ENCODE measurements at places on chromosomes 1 and 21. TPM values are rescaled to one million over a fixed set of nuclear protein-coding genes. Genes with fewer than 3 reads are reported as not detected.

The SNX7 gene
- total RNA-seq, result 3.4 TPM

The ARHGEF16 gene
- total RNA-seq, result 8.1 TPM

GRCh38 chr1:181676269-181676668 lies 193.0 kb downstream of the CACNA1E start:
- no peak overlapping the region for H3K4me3 ChIP-seq
- no peaks in the 10 kb centered on the region for H3K4me1 ChIP-seq
- H3K27ac ChIP-seq, result no peak overlapping the region
- no peaks in the 10 kb centered on the region for H3K36me3 ChIP-seq

DNA sequence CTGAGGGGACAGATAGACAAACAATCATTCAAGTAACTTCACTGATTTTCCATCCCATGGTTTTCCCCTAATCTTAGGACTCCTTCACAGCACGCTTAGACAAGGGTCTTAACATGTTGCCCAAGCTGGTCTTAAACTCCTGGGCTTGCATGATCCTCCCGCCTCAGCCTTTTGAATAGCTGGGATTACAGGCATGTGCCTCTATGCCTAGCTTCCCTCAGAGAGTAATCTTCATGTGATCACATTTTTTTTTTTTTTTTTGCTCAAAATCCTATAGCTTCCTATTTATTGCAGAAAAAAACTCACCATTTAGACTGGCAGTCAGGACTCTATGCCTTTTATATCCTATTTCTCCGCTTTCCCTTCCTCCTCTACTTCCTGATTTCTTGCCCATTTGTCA lies 90.4 kb upstream of the DPH5 start:
- DNase-seq, result no peak
- H3K4me1 ChIP-seq, result no peaks in the 10 kb centered on the region
- H3K4me3 ChIP-seq, result no peak overlapping the region
- H3K27me3 ChIP-seq, result no peaks in the 10 kb centered on the region
- H3K36me3 ChIP-seq, result no peaks in the 10 kb centered on the region

The ANKRD13C gene
- total RNA-seq, result 26.2 TPM

DNA sequence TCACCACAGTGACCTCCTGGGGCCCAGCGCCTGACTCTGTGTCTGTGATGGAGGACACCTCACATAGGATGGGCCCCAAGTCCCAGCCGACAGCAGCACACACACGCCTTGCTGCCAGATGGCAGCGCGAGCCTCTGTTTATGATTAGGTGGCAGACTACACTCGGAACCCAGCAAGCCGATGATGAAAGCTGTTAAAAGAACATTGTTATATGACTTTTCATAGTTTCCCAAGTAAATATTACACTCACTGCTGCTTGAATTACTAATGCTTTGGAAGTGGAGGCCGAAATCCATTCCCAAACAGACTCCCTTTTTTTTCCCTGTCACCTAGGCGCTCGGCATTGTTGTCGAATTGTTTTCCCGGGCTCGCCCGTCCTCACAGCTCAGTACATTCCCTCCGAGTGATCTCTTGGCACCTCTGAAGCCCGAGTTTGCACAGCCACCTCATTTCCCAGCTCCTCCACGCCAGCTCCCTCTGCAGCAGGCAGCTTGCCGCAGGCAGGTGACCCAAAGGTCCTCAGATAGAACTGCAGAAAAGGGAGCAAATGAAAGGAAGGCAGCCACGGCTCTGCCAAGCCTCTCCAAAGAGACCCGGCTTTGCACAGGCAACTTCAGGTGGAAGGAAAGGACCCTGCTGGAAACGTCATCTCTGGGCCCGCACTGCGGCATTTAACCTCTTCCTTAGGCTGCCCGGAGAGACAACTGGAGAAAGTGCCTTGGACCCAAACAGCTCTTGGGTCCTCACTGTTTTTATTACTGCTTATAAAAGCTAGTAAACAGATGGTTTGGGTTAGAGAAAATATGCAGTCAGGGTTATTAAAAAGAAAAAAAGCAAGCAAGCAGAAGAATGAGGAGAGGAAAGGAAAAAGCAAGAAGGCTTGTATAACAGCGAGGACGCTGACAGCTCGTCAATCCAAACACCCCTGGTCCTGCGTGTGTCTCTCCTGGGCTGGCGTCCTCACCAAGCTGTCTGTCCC lies 72.2 kb upstream of the SLC25A33 start:
- peak overlapping the region; percentile 39 for H3K27ac ChIP-seq
- H3K4me3 ChIP-seq, result no peak overlapping the region
- H3K4me1 ChIP-seq, result peaks cover 21% of the 10 kb centered on the region
- H3K36me3 ChIP-seq, result no peaks in the 10 kb centered on the region
- H3K27me3 ChIP-seq, result peaks cover 3% of the 10 kb centered on the region
- peak; percentile 84 for DNase-seq

The TEX38 gene
- total RNA-seq, result not detected

The SH2D2A gene
- 0.48 TPM for total RNA-seq

GRCh38 chr1:32885676-32886003 lies 651 bp upstream of the HPCA start:
- peaks cover 43% of the 10 kb centered on the region for H3K27me3 ChIP-seq
- H3K27ac ChIP-seq, result no peak overlapping the region
- H3K4me1 ChIP-seq, result peaks cover 14% of the 10 kb centered on the region
- H3K36me3 ChIP-seq, result no peaks in the 10 kb centered on the region
- no peak for DNase-seq
- no peak overlapping the region for H3K4me3 ChIP-seq

The ZBTB8B gene
- total RNA-seq, result not detected

DNA sequence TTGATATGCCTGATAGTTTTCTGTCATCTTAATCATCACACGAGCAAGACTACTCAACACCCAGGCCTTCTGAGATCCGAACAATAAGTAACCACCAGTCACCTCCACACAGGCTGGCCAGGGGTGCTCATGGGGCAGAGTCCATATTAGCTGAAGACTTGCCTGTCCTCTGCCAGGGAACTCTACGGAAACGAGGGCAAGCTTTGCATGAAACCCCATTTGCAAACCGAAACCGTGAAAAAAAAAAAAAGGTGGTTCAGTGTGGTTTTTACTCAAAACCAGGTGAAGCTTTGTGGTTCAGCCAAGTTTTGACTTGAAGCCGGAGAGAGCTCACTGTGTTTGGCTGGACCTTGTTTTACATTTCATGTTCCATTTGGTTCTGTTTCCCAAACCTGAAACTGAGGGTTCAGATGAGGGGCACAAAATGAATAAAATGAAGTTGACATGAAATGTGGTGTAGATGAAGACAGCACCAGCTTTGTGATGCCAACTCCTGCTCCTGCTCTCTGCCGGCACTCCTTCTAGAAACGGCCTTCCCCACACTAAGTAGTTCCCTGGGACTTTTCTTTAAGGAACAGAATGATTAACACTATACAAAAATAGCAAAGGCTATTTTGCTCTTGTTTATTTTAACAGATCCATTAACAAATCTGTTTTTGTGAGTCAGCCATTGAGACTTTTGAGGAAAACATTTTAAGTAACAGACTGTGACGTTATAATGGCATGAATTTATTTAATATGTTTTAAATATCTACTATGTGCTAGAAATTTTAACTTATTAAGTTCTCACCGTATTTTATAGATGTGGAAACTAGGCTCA lies 74.7 kb downstream of the RUNX1 start:
- no peak for DNase-seq
- no peaks in the 10 kb centered on the region for H3K4me1 ChIP-seq
- H3K27ac ChIP-seq, result no peak overlapping the region
- H3K27me3 ChIP-seq, result no peaks in the 10 kb centered on the region
- no peak overlapping the region for H3K4me3 ChIP-seq

The DNASE2B gene
- total RNA-seq, result not detected

DNA sequence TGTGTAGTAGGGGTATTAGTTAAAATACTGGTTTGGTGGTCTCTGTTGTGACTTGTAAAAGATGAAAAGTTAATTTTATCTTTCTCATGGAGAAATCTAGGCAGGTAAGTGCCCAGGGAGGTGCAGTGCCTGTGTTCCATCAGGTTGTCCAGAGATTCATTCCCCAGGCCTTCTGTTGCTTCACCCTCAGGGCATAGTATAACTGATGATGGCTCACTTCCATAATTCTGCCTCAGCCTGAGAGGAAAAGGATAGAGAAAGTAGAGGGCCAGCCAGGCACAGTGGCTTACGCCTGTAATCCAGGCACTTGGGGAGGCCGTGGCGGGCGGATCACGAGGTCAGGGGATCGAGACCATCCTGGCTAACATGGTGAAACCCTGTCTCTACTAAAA lies 153.9 kb downstream of the FMN2 start:
- DNase-seq, result no peak
- H3K4me1 ChIP-seq, result no peaks in the 10 kb centered on the region
- no peaks in the 10 kb centered on the region for H3K36me3 ChIP-seq
- no peak overlapping the region for H3K27ac ChIP-seq
- no peaks in the 10 kb centered on the region for H3K27me3 ChIP-seq
- no peak overlapping the region for H3K4me3 ChIP-seq

The HSD11B1 gene
- 53.0 TPM for total RNA-seq

The CCDC181 gene
- not detected for total RNA-seq

- no peaks in the 10 kb centered on the region for H3K27me3 ChIP-seq
- H3K4me1 ChIP-seq, result no peaks in the 10 kb centered on the region
- H3K36me3 ChIP-seq, result no peaks in the 10 kb centered on the region
- H3K27ac ChIP-seq, result no peak overlapping the region
These were observed 190.7 kb upstream of the MAP1LC3C start for GRCh38 chr1:242189591-242189990.

The SLC44A5 gene
- 17.7 TPM for total RNA-seq

DNA sequence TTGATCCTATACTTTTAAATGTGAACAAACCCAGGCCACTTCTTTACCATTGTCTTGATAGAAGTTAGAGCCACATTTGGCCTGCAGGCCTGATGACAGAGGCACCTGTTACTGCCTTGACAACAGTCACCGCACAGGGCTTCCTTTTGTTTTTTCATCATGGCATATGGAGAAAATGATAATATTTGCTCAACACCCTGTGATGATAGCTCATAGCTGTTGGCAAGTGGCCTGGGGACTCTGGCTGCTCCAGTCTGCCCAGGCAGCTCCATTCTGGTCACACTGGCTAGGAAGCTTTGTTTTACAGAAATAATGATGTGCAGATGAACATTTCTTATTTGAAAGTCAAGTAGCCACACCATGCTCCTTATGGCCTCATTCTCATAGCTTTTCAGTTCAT lies 89.6 kb upstream of the GPR88 start:
- H3K36me3 ChIP-seq, result no peaks in the 10 kb centered on the region
- H3K27ac ChIP-seq, result no peak overlapping the region
- DNase-seq, result no peak

The NMNAT2 gene
- total RNA-seq, result 0.68 TPM

The AMY1A gene
- total RNA-seq, result not detected

The AGRN gene
- 84.8 TPM for total RNA-seq

DNA sequence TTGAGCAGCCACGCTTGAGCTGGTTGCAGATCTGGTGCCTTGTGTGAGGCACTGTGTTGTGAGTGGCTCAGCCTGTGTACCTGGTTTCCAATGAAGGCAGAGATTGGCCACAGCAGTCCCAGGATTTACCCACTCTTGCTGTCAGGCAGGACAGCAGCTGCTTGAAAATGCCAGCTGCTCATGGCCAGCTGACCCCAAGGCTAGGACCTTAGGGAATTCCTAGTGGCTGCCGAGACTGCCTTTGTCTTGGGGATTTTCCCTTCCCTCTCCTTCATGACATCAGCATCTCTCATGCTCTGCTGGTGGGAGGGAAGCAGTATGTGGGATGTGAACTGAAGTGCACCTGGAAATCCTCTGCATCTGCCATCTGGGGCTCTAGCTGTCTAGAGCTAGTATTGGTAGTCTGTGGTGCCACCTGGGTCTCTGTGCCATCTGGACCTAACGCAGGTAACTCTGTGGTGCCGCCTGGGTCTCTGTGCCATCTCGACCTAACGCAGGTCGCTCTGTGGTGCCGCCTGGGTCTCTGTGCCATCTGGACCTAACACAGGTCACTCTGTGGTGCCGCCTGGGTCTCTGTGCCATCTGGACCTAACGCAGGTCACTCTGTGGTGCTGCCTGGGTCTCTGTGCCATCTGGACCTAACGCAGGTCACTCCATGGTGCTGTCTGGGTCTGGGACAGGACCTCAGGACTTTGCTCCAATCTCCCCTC lies 3.8 kb upstream of the LRRC47 start:
- no peak overlapping the region for H3K27ac ChIP-seq
- DNase-seq, result no peak
- peaks cover 16% of the 10 kb centered on the region for H3K27me3 ChIP-seq

DNA sequence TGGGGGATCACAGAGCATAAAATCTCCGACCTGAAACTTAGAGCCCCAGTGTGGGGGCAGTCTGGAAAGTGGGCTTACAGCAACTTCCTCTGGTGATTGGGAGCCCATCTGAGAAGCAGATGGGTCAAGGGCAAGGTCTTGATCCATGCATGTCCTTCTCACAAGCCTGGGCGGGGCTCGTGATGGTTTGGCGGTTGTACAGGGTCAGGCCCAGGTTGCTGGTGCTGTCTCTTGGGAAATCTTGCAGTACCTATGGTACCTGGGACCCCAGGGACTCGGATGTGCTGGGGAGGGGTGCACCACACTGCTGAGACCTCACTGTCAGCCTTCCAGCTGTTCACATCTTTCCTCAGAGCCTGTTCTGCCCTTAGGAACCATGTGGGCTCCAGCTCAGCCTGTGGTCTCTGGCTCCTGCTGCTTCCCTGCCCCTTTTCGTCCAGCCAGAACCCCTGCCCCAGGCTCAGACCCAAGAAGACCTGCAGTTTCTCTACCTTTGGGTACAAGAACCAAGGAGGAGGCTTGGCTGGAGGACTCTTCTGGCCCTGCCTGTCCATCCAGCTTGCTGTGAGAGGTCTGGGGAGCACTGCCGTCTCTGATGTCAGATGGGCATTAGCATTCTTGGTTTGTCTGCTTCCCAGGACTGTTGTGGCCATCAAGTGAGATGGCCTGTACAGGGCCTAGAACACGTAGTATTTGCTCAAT lies 24.5 kb downstream of the WNT4 start:
- H3K27me3 ChIP-seq, result no peaks in the 10 kb centered on the region
- DNase-seq, result no peak
- H3K4me3 ChIP-seq, result no peak overlapping the region
- no peak overlapping the region for H3K27ac ChIP-seq
- H3K4me1 ChIP-seq, result peaks cover 45% of the 10 kb centered on the region

The C1orf226 gene
- total RNA-seq, result 3.1 TPM

DNA sequence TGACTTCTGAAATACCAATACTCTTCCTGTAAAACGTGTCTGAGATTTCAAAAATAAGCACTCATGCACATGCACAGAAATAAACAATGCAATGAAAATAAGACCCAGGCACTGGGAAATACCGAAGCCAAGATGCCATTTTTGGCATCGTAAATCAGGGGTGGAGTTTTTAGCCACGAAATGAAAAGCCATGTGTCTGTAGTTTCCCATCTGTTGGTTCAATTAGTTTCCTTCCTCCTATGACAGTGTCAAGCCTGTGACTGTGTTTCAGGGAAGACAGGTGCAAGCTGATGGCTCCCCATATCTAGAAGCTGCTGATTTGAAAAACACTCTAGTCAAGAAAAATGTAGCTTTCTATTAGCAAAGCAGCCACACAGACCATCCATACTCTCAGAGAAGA lies 480.4 kb upstream of the CAMK1G start:
- no peak overlapping the region for H3K4me3 ChIP-seq
- no peaks in the 10 kb centered on the region for H3K4me1 ChIP-seq
- no peaks in the 10 kb centered on the region for H3K27me3 ChIP-seq
- no peak for DNase-seq
- no peaks in the 10 kb centered on the region for H3K36me3 ChIP-seq

DNA sequence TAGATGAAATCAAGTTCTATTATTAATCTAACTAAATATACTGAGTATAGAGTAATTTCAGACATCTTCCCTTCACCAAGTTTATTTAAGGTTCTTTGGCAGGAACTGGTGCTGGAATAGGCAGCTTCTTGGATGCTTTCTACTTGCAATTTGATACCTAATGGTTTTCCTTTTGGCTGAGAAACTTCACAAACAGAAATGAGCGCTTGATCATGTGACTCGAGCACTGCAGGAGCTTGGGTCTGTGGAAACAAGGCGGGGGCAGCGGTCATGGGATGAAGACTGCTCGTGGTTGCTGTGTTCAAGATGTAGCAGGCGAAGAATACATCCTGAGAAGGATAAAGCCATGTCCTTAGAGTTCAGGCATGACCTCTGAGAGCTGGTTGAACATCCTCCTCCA lies 136.8 kb downstream of the PTPRC start:
- DNase-seq, result no peak
- H3K4me3 ChIP-seq, result no peak overlapping the region
